Progenitor cell of endocrine pancreas (in vitro differentiated cells): ENCODE measurements at places on chromosomes 3 and 15. TPM values are rescaled to one million over a fixed set of nuclear protein-coding genes. Genes with fewer than 3 reads are reported as not detected.

The CSNK1G1 gene
- total RNA-seq = 24.5 and 27.7 TPM in 2 replicates

- no peak for DNase-seq
Observed at GRCh38 chr15:68217341-68217740, 12.2 kb downstream of the CLN6 start.

DNA sequence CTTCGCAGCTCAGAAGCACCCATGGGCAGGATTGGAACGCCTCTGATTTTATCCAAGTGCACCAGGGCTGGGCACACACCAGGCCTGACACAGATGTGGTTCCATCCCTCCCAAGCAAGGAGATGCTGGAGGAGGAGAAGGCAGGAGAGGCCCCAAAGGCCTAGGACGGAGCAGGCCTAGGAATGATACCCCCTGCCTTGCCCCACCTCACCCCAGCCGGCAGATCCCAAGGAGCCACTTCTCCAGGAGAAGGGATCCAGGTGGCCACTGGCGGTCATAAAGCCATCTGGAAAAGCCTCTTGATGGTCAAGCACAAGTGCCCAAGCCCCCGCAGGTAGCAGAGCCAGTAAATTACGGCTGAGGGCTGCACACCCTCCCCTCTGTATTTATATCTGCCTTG lies 211.8 kb downstream of the TBC1D2B start:
- no peak for DNase-seq

GRCh38 chr3:11910971-11911531 lies 64.4 kb upstream of the TAMM41 start:
- no peak for DNase-seq

GRCh38 chr3:125433611-125434041 lies 58.5 kb upstream of the ZNF148 start:
- DNase-seq = no peak

The CACNA2D2 gene
- total RNA-seq = 5.5 and 6.9 TPM in 2 replicates

- DNase-seq = no peak
Observed at GRCh38 chr15:52652984-52653383, 26.2 kb downstream of the ATOSA start.

DNA sequence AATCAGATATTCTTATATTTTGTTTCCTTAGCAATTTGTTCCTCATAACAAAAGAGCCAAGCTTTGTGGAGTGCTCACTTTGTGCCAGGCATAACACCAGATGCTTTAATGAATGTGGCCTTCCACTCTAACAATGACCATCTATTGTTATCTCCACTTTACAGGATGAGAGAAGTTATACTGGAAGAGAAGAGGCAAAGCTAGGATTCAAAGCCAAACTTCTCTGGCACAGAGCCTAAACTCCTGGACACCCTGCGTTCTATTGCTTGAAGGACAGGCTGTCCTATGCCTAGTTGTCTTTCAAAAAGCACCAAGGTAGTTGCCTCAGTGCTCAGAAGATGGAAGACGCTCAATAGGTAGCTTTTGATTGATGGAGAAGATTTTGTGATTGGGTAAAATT lies 123.2 kb upstream of the FEZF2 start:
- DNase-seq = no peak

DNA sequence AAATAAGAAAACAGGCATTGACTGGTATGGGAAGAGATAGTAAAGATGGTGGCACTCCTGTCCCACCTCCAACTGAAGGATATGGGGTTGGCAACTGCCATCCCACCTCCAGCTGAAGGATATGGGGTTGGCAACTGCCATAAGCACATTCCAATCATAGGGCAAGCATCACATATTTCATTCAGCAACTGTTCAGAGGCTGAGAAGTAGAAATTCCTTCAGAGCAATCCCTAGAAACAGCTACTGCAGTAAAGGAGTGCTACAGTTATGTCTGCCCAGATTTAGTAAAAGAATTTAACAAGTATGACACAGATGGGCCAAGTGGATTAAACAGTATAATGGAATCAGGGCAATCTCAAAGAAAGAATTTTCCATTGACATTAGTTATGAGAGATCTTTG lies 156.8 kb downstream of the IMPG2 start:
- no peak for DNase-seq

GRCh38 chr3:123090728-123091531 lies 24.1 kb downstream of the PDIA5 start:
- no peak for DNase-seq

- DNase-seq = no peak
Observed at GRCh38 chr3:39121621-39122020, 14.1 kb downstream of the TTC21A start.

The FILIP1L gene
- 19.4 and 29.6 TPM in 2 replicates for total RNA-seq

The AP4E1 gene
- 10.5 TPM in 2 replicates for total RNA-seq

DNA sequence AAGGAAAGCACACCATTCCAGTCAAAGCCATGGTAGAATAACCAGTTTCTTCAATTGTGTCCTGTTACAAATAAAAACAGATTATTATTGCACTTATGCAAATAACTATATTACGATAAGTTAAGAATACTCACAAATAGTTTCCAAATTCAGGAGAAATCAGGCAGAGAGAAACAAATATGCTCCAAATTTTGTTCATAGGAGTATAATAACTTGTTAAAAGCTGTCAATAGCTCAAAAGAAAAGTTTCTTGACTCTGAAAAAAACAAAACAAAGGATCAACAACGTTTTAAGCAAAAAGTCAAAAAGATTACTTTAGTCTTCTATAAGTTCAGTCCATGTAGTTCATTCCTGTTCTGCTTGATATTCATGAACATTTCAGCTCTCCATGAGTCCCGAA lies 59.7 kb upstream of the BDH1 start:
- no peak for DNase-seq
